Activated naive CD8-positive, alpha-beta T cell treated with anti-CD3 and anti-CD28 coated beads, Interleukin-2, amount 10 ng/mL, durations not matched to agents 7 days and 5 days (primary cell): ENCODE measurements at places on chromosomes 12 and 14.

DNA sequence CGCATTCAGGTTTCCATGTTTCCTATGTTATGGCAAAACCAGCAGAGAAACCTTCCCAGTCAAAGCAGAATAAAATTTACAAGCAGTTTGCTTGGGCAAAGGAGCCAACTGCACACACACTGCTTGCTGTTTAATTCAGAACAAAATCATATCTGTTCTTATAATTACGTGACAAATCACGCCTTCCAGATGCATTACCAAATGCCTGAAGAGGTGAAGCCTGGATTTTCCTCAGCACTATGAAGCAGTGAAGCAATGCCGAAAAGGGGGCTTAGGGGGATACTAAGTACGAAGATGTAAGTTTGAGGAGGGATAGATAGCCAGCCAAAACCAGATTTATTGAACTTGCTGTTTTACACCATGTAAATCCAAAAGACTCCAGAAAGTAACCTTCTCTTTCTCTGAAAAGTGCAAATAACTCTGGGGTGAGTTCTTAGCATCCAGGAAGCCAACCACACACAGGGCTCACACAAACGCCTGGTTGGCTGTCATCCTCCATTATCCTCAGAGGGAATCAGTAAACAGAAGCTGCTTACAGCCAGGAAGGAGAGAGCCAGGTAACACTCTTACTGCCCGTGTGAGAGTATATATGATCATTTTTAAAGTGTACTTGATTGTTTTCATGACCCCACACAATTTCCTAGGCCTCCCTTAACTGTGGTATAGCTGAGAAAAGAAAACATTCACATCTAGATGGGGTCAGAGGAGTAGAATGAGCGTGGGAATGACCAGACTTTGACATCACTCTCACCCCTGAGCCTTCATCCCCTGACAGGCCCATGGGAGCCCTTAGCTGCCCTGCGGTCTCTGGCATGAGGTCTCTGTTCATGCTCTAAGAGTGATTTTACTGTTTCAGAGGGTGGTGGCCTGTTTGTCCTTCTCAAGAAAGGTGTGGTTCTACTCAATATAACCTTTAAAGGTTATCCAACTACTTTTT, 442.5 kb downstream of the EGLN3 start:
- DNase-seq, result no peak
- H3K36me3 ChIP-seq, result no peaks in the 10 kb centered on the region
- no peak overlapping the region for H3K27ac ChIP-seq
- H3K4me3 ChIP-seq, result no peak overlapping the region
- no peaks in the 10 kb centered on the region for H3K27me3 ChIP-seq
- no peaks in the 10 kb centered on the region for H3K4me1 ChIP-seq

GRCh38 chr14:58733451-58734208, 95.9 kb downstream of the DACT1 start:
- H3K4me1 ChIP-seq, result no peaks in the 10 kb centered on the region
- no peak overlapping the region for H3K4me3 ChIP-seq
- DNase-seq, result no peak
- peaks cover 17% of the 10 kb centered on the region for H3K27me3 ChIP-seq

- H3K4me1 ChIP-seq, result peaks cover 5% of the 10 kb centered on the region
- peaks cover 3% of the 10 kb centered on the region for H3K27me3 ChIP-seq
- H3K36me3 ChIP-seq, result no peaks in the 10 kb centered on the region
- no peak overlapping the region for H3K4me3 ChIP-seq
- no peak overlapping the region for H3K27ac ChIP-seq
Observed at GRCh38 chr14:76261371-76261811, 109.7 kb downstream of the GPATCH2L start.

GRCh38 chr14:54003064-54003463, 46.4 kb upstream of the BMP4 start:
- H3K27ac ChIP-seq, result no peak overlapping the region
- no peak overlapping the region for H3K4me3 ChIP-seq
- peaks cover 3% of the 10 kb centered on the region for H3K27me3 ChIP-seq
- H3K36me3 ChIP-seq, result no peaks in the 10 kb centered on the region
- H3K4me1 ChIP-seq, result no peaks in the 10 kb centered on the region
- DNase-seq, result no peak

- peaks cover 17% of the 10 kb centered on the region for H3K4me1 ChIP-seq
- no peak for DNase-seq
- peak overlapping the region; percentile 90 for H3K4me3 ChIP-seq
- no peaks in the 10 kb centered on the region for H3K27me3 ChIP-seq
Observed at GRCh38 chr14:70416338-70416724, 559 bp downstream of the SYNJ2BP start.

- H3K36me3 ChIP-seq, result no peaks in the 10 kb centered on the region
- peaks cover 40% of the 10 kb centered on the region for H3K27me3 ChIP-seq
- peak within 1 kb of the TSS; percentile 68 for H3K4me3 ChIP-seq
- no peak within 1 kb of the TSS for H3K27ac ChIP-seq
- DNase-seq, result peak; percentile 52
Observed at GRCh38 chr14:50943943-50944646, at the start of gene PYGL. TSS of gene PYGL (minus strand) at chr14:50944483. CDS start at chr14:50944403, 80 bp downstream.

DNA sequence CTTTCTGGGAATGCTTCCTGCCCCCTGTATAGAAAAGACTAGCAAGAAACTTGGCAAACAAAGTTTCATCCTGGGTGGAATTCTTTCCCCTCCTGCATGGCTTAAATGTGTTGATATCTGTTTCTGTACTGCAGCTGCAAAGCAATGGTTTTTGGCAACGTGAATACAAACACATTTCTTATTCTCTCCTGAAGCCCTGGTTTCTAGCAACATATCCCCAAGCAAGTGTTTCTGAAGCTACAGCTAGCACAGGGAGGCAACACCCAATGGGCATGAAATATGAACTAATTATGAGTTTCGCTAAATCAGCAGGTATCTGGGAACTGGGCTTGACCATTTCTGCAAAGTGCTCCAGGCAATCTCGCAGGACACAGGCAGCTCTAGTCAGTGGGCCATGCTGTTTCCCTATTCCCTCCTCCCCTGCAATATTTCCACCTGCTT, 392.3 kb upstream of the TMPO start:
- no peaks in the 10 kb centered on the region for H3K27me3 ChIP-seq
- no peaks in the 10 kb centered on the region for H3K4me1 ChIP-seq
- no peak overlapping the region for H3K27ac ChIP-seq
- H3K36me3 ChIP-seq, result no peaks in the 10 kb centered on the region

- peaks cover 30% of the 10 kb centered on the region for H3K27me3 ChIP-seq
- H3K4me3 ChIP-seq, result peak overlapping the region; percentile 64
- DNase-seq, result peak; percentile 33
Observed at GRCh38 chr12:98456576-98457573, 58.5 kb upstream of the TMPO start.

DNA sequence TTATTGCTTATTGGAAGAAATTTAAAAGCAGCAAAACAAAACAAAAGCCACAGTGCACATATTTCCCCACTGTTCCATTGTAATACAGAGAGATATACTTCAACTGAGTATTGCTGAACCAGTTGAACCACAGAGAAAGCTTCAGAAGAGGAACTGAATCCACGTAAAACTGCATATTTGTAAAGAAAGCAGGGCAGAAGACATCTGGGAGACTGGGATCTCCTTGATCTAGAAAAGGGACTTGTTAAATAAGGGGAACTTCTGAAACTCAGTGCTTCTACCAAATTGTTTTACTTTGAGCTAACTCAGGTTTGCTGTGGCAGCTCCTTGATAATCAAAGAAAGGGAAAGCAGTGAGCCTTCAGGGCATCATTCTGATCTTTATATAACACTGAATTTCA, 411.1 kb upstream of the MDGA2 start:
- H3K27ac ChIP-seq, result no peak overlapping the region
- DNase-seq, result no peak
- no peaks in the 10 kb centered on the region for H3K36me3 ChIP-seq
- no peaks in the 10 kb centered on the region for H3K4me1 ChIP-seq
- H3K4me3 ChIP-seq, result no peak overlapping the region

GRCh38 chr14:83425706-83426105, 1892.1 kb upstream of the SEL1L start:
- no peaks in the 10 kb centered on the region for H3K36me3 ChIP-seq
- no peak overlapping the region for H3K4me3 ChIP-seq
- no peak overlapping the region for H3K27ac ChIP-seq
- DNase-seq, result no peak
- no peaks in the 10 kb centered on the region for H3K4me1 ChIP-seq
- H3K27me3 ChIP-seq, result no peaks in the 10 kb centered on the region

- H3K36me3 ChIP-seq, result peaks cover under 1% of the 10 kb centered on the region
- no peak for DNase-seq
- H3K4me3 ChIP-seq, result no peak overlapping the region
- H3K4me1 ChIP-seq, result peaks cover 17% of the 10 kb centered on the region
Observed at GRCh38 chr12:75996861-75997447, 34.6 kb downstream of the PHLDA1 start.

DNA sequence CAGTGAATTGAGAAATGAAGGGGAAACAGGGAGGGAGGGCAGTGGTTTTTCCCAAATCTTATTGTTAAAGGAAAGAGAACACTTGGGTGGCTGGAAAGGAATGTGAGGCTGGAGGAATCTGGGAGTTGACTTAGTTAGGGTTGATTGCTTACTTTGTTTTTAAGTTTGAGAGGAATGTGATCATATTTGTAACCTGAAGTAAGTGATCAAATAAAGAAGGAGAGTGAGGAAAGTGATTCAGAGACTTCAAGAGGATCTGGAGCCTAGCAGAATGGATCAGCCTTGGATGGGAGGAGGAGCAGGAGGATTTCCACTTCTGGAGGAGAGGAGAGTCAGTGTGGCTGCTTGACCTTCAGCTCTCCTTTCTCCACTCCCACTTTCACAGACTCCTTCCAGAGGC, 6.0 kb upstream of the LRP6 start:
- H3K27ac ChIP-seq, result no peak overlapping the region
- DNase-seq, result no peak
- no peaks in the 10 kb centered on the region for H3K36me3 ChIP-seq
- H3K4me1 ChIP-seq, result no peaks in the 10 kb centered on the region
- H3K4me3 ChIP-seq, result no peak overlapping the region

DNA sequence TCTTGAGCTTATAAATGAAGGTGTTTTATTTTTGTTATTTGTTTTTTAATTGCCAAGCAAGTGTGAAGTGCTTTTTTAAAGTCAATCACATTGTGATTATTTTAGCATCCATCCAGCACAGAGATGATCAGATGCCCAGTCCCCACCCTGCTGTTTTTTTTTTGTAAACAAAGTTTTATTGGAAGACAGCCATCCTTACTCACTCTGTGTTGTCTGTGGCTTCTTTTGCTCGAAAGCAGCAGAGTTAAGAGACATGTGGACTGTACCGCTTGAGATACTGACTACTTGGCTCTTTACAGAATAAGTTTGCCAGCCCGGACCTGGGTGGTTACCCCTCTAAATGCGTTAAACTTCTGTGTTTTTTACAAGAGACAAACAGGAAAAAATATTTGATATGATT, 30.9 kb upstream of the AMN start:
- no peaks in the 10 kb centered on the region for H3K27me3 ChIP-seq
- H3K4me1 ChIP-seq, result no peaks in the 10 kb centered on the region
- no peak overlapping the region for H3K4me3 ChIP-seq
- no peak overlapping the region for H3K27ac ChIP-seq
- H3K36me3 ChIP-seq, result peaks cover 10% of the 10 kb centered on the region

DNA sequence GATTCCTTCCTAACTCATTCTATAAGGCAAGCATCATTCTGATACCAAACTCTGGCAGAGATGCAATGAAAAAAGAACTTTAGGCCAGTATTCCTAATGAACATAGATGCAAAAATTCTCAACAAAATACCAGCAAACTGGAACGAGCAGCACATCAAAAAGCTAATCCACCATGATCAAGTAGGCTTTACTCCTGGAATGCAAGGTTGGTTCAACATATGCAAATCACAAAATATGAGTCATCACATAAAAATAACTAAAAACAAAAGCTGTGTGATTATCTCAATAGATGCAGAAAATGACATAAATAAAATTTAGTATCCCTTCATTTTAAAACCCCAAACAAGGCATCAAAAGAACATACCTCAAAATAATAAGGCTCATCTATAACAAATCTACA, 98.9 kb downstream of the ACSS3 start:
- H3K4me1 ChIP-seq, result no peaks in the 10 kb centered on the region
- no peaks in the 10 kb centered on the region for H3K36me3 ChIP-seq
- DNase-seq, result no peak
- no peak overlapping the region for H3K27ac ChIP-seq
- H3K4me3 ChIP-seq, result no peak overlapping the region

DNA sequence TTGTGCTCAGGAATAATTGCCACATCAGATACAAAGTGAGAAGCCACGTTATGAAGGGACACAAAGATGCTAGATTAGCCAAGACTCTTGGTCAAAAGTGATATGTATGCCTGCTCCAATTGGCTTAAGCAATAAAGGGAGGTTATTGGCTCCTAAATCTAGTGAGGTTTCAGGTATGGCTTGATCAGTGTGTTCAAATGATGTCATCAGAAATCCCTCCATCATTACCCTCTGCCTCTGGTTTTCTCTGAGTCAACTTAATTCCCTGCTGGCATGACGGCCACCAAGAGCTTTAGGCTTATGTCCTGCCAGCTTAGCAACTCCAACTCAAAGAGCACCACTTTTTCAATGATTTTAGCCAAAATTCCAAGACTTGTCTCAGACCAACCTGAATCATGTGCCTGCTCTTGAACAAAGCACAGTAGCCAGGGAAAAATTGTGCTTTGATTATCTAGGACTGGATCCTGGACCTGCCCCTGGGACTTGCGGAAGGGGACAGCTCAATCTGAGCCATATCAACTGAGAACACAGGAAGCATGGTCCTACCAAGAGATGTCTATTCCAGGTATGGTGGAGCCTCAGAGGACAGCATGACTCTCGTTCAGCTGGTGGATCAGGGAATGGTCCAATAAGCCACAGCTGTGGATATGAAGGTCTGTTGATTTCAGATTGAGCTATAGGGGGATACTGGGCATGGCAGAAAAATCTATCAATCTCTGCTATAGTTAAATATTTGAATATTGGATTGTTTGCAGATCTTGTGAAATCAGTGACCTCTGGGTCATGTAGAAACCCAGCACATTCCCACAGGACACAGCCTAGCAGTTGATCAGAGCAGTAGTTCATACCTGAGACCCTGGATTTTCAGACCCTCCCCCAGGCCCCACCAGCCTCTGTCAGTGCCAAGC, 16.1 kb upstream of the P2RX7 start:
- peaks cover 21% of the 10 kb centered on the region for H3K27me3 ChIP-seq
- DNase-seq, result no peak
- H3K4me3 ChIP-seq, result no peak overlapping the region
- H3K27ac ChIP-seq, result no peak overlapping the region
- peaks cover 7% of the 10 kb centered on the region for H3K4me1 ChIP-seq

- peaks cover 46% of the 10 kb centered on the region for H3K27me3 ChIP-seq
- peaks cover 5% of the 10 kb centered on the region for H3K4me1 ChIP-seq
- no peak for DNase-seq
- no peak overlapping the region for H3K27ac ChIP-seq
Observed at GRCh38 chr14:96734076-96734622, 63.0 kb upstream of the VRK1 start.
